ENCODE measurements at places on chromosomes 3 and 15. TPM values are rescaled to one million over a fixed set of nuclear protein-coding genes. Genes with fewer than 3 reads are reported as not detected.
A peak's percentile ranks its signal among the peaks of the same experiment; 100 is the strongest.

- DNase-seq: no peak
Measured at GRCh38 chr3:191342006-191342405, 11.7 kb upstream of the UTS2B start.

The SCG5 gene
- polyA plus RNA-seq: 0.86 TPM

GRCh38 chr3:4071481-4072184 lies 231.5 kb upstream of the SETMAR start:
- DNase-seq: peak; percentile 38

DNA sequence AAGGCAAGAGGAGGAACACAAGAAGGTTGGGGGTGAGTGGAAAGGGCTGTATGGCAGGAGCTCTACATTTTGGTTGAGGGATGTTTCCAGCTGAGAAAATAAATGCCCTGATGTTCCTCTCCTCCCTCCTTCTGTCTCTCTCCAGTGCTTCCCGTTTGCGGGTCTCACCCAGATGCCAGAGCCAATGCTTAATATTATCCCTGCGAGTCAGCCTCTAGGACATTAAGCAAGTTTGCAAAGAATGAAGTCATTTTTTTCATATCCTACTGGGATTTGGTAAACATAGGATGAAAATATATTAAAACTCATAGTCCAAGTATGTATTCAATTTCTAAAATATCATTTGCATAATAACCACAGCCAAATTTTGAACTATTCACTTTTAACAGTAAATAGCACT lies 295.9 kb downstream of the CADM2 start:
- no peak for DNase-seq

GRCh38 chr15:22936577-22937472 lies 43.3 kb downstream of the CYFIP1 start:
- peak; percentile 24 for DNase-seq

The AHSG gene
- polyA plus RNA-seq: not detected

DNA sequence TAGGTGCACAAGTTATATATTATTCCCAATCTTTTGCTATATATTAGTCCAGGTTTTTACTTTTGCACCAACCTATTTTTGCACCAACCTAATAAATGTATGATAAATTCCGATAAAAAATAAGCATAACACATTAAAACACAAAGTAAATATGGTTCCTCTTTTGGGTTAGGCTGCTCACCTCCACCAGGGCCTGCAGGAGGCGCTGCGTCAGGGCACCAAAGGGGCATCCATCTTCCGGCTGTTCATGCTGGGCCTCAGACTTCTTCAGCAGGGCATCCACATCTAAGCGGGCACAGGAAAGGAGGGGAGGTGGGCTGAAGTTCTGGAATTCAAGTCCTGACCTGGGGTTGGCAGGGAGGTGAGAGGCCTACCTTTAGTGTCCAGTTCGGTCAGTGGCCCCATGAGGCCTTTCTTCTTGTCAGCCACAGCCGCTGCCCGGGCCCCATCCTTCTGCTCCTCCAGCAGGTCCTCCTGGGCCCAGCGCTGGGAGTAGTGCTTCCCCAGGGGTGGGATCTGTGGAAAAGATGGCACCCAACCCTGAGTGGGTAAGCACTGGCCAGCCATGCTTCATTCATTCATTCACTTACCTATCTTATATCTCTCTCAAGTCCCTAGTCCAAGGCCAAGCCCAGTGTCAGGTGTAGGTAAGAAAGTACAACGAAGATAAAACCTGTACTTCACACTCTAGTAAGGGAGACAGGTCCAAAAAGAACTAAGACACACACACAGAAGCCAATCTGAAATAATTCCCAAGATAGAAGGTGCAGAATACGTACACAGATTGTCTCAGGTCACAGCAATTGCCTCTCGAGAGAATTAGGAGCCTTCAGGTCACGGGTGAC lies 5.2 kb downstream of the TADA3 start:
- no peak for DNase-seq

GRCh38 chr3:188154809-188155574 lies 1.0 kb downstream of the LPP start:
- DNase-seq: no peak

GRCh38 chr3:74137790-74138189 lies 476.7 kb downstream of the CNTN3 start:
- no peak for DNase-seq

The DUOXA2 gene
- not detected for polyA plus RNA-seq

- no peak for DNase-seq
Measured at GRCh38 chr3:145383416-145383815, 777.6 kb downstream of the PLOD2 start.

The ARHGEF26 gene
- polyA plus RNA-seq: not detected

GRCh38 chr3:49616491-49616941 lies 57.6 kb upstream of the APEH start:
- no peak for DNase-seq

DNA sequence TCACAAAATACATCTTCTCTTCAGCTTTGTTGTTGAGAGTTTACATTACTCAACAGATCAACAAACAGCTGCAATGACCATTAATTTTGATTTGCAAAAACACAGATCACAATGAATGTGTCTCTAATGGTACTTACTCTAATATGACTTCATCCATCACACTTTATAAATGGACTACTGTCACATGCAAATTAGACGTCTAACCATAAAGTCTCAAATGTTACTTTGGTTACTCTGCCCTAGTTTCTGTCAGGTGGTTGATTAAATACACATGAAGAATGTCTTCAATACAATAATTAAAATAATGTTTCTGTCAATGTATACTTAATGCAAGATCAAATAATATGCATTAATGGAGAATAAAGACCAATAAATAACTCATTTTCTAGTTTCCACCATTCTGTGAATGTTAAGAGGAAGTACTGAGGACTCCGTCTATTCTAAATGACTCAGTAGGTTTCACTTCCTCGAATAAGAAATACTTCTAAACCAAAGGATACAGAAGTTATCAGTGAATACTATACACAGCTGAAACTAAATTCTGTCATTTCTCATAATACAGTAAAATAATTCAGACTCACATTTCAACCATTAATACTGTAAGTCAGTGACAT lies 145.8 kb downstream of the CBLB start:
- DNase-seq: no peak

- no peak for DNase-seq
Measured at GRCh38 chr3:78268716-78269668, 1229.1 kb downstream of the ROBO2 start.

- no peak for DNase-seq
Measured at GRCh38 chr3:29914861-29915524, 634.1 kb downstream of the RBMS3 start.

The APOD gene
- polyA plus RNA-seq: not detected

DNA sequence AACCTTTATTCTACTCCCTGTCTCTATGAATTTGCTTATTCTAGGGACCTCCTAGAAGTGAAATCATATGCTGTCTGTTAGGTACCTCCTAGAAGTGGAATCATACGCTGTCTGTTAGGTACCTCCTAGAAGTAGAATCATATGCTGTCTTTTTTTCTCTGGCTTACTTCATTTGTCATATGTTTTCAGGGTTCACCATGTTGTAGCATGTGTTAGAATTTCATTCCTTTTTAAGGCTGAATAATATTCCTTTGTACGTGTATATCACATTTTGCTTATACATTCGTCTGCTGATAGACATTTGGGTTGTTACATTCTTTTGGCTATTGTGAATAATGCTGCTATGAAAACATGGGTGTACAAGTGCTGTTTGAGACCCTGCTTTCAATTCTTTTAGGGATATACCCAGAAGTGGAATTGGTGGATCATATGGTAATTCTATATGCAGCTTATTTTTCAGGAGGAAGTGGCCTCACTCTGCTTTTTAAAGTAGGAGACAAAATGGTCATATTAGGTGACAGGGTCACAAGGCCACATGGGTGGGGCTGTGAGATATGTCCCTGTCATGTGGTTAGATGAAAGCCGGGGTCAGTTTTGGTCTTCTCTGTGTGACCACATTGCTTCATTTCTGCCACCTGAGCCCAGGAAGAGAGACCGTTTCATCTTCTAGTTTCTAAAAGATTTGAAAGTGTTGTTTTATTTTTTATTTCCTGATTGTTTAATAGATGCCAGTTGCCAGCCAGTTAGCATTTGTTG lies 76.7 kb downstream of the FLNB start:
- DNase-seq: peak; percentile 29

- DNase-seq: no peak
Measured at GRCh38 chr3:115062009-115062408, 85.1 kb downstream of the ZBTB20 start.

The DISP2 gene
- polyA plus RNA-seq: 0.31 TPM

- DNase-seq: no peak
Measured at GRCh38 chr15:66798426-66799061, 96.5 kb downstream of the SMAD6 start.

The CAMP gene
- not detected for polyA plus RNA-seq

The ADGRG7 gene
- polyA plus RNA-seq: not detected

DNA sequence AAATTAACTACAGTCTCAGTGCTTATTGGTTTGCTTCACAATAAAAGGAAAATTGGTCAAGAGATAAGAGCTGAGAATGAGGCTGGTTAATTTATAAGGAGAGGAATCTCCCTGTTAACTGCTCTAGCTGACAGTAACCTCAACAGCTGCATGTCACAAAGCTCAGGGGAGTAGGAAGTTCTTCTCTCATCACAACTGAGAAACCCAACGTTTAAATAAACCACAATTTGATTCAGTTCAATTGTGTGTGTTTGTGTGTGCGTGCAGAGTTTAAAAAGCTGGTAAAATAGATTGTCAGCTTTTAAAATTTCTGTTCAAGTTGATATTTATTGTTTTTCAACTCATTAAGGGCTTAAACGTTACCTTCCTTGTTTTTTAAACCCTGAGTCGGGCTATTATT lies 3.5 kb upstream of the TGFBR2 start:
- peak; percentile 49 for DNase-seq

DNA sequence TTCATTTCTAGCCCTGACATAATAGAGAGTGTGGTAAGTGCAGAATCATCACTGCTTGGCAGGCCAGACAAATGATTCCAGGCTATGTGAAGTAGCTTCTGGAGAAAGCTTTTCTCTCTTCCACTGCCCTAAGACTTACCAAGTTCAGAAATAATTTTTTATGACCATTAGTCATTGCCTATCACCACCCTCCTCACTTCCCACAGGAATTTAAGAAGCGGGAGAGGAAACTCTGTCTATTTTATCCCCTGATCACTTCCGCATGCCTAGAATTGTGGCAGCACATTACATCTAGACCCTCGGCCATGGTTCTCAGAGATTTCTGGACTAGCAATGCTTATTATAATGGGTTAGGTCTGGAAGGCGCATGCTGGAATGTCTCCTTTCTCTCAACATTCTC lies 397.8 kb upstream of the NR2F2 start:
- DNase-seq: no peak

DNA sequence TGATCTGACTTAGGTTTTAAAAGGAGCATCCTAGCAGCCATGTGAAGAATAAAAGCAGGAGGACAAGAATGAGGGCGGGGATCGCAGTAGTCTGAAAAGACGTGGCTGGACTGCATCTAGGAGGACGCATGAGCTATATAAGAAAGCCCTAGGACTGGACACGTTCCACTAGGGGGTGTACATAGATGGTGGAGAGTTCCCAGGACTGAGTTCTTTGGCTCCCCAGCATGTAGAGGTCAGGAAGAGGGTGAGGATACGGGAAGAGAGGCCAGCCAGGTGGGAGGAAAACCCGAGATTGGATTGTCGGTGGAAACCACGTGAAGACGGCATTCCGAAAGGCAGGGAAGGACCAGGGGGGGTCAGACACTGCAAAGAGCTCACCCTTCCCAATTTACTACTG lies 64.2 kb upstream of the CFAP161 start:
- no peak for DNase-seq

The PLSCR2 gene
- polyA plus RNA-seq: not detected

GRCh38 chr15:71279757-71280141 lies 164.5 kb downstream of the THSD4 start:
- DNase-seq: no peak

The MEX3B gene
- polyA plus RNA-seq: not detected

The TMC3 gene
- not detected for polyA plus RNA-seq

GRCh38 chr3:183287301-183287971 lies 34.4 kb downstream of the B3GNT5 start:
- DNase-seq: no peak

- no peak for DNase-seq
Measured at GRCh38 chr3:118742760-118743159, 291.9 kb downstream of the IGSF11 start.

- DNase-seq: no peak
Measured at GRCh38 chr3:195107593-195107992, 163.4 kb downstream of the XXYLT1 start.

GRCh38 chr3:49865198-49865784 lies 4.4 kb downstream of the CAMKV start:
- DNase-seq: no peak

The LRRN1 gene
- not detected for polyA plus RNA-seq
